Globus pallidus (tissue), 1 donor: ENCODE measurements at places on chromosomes 5 and 9.

DNA sequence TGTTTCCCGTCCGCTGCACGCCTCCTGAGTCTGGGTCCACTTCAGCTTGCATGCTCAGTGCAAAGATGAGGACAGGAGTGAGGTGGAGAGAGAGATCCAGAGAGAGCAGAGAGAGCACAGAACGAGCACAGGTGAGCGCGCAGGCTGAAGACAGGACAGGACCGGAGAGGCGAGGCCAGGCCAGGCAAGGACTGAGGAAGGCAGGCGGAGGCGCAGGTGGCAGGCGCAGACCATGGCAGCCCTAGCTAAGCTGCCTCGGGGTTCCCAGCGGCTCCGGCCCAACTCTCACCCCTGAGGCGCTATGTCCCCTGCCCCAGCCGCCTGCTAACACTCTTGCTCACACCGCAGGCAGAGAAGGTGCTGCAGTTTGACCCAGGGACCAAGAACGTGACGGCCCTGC, 9.7 kb downstream of the GRIN1 start:
- DNase-seq, result no peak

DNA sequence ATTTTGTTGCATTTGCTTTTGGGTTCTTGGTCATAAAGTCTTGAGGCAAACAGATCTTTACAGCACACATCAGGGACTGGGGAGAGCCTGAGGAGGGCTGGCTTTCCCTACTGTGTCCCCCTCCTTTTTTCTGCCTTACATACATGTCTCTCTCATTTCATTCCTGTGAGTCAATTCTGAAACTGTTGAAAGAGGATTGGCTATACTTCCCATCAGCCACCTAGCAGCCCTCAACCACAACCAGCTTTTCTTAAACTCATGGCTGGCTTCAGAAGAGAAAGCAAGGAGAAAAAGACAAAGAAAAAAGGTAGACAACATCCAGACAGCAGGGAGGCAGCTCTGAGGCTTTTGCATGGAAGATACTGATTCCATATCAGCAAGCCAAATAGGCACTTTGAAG, 374.8 kb upstream of the KIF2A start:
- no peak for DNase-seq

DNA sequence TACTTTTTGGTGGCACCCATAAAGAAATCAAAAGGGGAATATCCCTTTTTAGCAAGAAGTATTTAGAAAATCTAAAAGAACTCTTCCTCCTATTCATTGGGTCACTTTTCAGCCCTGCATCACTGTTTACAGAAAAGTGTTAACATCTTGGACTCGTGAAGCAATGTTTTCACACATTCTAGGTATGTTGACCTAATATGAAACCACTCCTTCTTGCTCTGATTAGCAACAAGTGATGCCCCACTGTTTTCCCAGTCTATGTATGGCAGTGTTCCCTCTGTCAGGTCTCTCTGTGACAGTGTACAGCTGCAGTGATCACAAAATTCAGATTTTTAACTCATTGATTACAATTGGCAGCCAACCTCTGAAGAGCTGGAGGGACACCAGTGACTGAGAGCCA, 148.2 kb upstream of the SLC12A2 start:
- no peak for DNase-seq

- DNase-seq, result no peak
Measured at GRCh38 chr5:80565330-80565729, 4.8 kb downstream of the ANKRD34B start.
